ENCODE measurements at places on chromosomes 6 and 20. TPM values are rescaled to one million over a fixed set of nuclear protein-coding genes. Genes with fewer than 3 reads are reported as not detected.

PERP gene
- 103 TPM for total RNA-seq

GRCh38 chr20:59629141-59630045 lies 25.1 kb downstream of the PHACTR3 start:
- DNase-seq = no peak

DNA sequence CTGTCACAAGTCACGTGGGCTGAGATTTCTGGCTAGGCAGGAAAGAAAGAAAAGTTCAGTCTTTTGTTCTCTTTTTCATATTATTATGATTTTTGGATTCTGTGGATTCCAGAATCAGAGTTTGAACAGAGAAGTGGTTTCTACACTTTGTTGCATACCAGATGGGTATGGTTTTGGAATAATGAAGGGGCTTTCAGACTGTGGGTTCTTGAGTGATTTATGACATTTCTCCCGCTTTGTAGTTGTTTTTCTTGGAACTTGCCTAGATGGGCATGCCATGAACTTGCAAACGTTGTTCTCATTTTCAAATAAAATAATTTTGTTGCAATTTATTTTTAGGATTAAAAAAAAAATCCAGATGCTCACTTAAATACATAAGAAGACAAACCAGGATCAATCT lies 34.4 kb downstream of the CBFA2T2 start:
- DNase-seq = no peak

CTCFL gene
- total RNA-seq = not detected

FAM83B gene
- 22.2 TPM for total RNA-seq

SAMD5 gene
- not detected for total RNA-seq

DNA sequence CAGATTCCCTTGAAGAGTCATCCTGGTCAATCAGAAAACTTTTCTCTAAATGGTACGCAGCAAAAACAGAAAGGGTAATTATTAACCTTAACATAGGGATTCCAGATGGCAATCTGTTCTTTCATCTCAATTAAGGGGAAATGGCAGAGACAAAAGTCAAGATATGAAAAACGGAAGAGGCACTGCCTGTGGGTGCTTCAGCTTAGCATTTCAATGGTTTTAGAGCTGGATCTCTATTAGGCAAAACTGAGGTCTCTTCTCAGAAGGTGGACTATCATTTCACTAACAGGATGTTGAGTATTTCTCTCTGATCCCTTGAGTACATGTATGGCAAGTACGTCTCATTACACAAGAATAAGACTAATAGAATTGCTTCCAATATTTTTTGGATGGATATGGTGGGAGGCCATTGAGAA lies 296.9 kb downstream of the HIVEP2 start:
- DNase-seq = no peak

DACT2 gene
- not detected for total RNA-seq

GRCh38 chr6:123515715-123516114 lies 121.0 kb downstream of the TRDN start:
- DNase-seq = no peak

DNA sequence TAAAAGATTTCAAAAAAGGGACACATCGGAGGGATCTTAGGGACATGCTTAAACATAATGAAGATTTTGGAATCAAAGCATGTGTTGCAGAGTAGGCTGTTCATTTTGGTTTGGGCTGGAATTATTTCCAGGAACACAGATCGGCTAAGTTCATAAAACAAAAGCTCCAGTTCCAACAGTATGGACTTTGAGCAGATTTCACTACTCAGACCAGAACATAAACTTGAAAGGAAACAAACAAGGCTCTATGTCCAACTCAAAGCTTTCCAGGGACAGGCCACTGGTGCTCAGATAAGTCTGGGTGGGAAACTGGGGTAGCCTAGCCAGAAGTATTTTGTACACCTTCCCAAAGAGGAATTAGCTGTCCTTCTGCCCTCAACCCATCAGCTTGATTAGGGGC lies 51.2 kb upstream of the GMPR start:
- no peak for DNase-seq

RAD21L1 gene
- not detected for total RNA-seq

SLC22A1 gene
- total RNA-seq = 4.5 TPM

DNA sequence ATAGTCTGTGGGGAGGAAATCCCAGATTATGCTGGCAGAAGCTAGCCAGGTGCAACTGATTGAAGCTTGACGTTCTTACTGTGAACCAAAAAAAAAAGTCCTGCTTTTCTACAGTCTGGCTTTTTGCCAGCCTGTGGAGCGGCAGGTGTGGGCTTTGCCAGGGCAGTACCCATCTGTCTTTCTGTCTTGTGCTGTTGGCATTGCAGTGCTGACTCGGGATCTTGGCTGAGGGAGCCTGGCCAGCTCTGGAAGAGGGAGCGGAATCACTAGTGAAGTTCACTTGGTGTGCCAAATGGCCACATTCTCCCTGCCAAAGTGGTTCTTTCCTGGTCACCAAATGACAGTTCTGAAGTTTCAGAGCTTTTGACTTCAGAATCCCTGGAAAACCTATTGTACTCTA lies 5.0 kb downstream of the KIF3B start:
- no peak for DNase-seq

DNA sequence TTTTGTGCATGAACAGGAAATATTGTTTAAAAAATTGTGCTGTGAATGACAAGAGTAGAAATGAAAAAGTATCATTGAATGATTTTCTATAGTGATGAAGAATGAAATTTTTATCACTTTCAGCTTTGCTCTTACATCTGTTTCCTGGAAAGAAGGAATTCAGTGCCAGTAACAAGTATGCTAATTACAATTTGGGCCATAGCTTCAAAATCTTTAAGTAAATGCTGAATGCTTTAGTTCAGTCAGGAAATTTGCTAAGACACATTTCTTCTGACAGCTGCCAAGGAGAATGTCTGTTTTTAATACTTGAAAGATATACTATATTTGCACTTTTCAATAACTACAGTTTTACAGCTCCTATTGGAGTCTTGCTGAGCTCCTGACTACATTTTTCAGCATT lies 203.7 kb upstream of the RSPO3 start:
- no peak for DNase-seq

- DNase-seq = no peak
Observed at GRCh38 chr6:48628316-48628715, 517.3 kb upstream of the PTCHD4 start.

TNFRSF6B gene
- total RNA-seq = not detected

- no peak for DNase-seq
Observed at GRCh38 chr20:31751126-31751525, 12.0 kb downstream of the TPX2 start.

GRCh38 chr20:17314264-17314663 lies 87.4 kb downstream of the PCSK2 start:
- DNase-seq = no peak

DNA sequence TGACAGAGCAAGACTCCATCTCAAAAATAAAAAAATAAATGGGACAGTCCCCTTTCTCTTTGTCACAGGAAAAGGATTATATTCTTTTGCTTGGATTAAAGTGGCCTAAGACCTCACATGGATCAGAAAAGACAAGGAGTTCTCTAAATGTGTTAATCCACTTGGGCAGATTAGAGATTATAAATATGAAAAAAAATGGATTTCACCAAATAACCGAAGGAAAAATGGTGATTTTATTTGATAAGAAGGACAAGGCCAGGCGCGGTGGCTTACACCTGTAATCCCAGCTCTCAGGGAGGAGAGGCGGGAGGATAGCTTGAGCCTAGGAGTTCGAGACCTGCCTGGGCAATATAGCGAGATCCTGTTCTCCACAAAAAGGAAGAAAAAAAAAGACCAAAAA lies 21.8 kb downstream of the SAMHD1 start:
- DNase-seq = no peak

DNA sequence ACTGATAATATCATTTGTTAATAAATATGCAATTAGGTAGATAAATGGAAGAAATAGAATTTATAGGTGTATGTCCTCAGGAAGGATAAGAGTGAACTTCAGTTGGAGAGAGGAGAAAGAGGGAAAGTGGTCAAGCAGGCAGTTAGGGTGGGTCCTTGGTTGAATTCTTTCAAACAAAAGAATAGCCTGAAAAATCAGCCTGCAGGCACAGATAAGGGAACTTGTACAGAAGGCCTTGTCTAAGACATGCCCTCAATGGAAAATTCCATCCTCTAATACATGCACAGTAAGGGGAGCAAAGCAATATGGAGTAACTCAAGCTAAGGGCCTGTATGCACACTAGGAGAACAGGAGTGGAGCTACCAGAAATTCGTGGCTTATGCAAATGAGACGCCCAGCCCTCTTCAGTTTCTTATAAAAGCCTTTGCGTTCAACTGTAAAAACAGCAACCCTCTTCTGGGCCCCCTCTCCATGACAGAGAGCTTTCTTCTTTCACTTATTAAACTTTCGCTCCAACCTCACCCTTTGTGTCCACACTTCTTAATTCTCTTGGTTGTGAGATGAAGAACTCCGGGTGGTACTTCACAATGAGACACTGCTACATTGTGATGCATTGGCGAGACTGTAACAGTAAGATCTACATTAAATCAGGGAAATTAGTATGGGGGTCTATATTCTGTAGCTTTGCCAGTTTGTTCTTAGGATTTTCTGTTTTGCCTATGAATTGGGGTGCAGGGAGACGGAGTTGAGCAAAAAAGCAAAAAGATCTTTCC lies 147.0 kb downstream of the HS3ST5 start:
- no peak for DNase-seq

GRCh38 chr6:134178161-134179044 lies 126.0 kb upstream of the SLC2A12 start:
- peak; percentile 82 for DNase-seq

GRCh38 chr6:134074151-134075055 lies 22.0 kb upstream of the SLC2A12 start:
- DNase-seq = no peak

DNA sequence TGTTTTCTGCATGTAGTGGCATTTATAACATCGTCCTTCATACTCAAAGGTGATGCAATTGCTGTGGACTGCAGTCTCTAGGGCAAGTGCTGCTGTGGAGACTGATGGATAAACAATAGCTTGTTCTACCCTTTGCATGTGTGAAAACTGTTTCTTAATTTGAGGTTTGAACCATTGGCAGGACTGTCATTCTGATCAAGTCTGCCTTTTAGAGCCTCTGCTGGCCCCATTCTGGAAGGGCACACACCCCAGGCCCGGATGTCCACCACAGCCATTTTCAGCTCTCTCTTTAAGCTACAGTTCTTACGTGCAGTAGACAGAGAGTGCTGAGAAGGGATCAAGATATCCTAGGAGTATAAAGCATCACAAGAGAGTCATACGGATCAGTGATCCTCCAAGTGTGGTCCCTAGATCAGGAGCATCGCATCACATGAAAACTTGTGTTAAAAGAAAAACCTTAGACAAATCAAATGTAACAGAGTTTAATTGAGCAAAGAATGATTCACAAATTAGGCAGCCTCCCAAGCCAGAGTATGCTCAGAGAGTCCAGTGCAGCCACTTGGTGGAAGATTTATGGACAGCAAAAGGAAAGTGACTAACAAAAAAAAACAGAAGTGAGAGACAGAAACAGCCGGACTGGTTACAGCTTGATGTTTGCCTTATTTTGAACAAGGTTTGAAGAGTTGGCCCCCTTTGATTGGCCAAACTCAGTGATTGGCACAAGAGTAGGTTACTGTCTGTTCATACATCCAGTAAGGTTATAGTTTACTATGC lies 52.0 kb downstream of the FRK start:
- DNase-seq = no peak

DNA sequence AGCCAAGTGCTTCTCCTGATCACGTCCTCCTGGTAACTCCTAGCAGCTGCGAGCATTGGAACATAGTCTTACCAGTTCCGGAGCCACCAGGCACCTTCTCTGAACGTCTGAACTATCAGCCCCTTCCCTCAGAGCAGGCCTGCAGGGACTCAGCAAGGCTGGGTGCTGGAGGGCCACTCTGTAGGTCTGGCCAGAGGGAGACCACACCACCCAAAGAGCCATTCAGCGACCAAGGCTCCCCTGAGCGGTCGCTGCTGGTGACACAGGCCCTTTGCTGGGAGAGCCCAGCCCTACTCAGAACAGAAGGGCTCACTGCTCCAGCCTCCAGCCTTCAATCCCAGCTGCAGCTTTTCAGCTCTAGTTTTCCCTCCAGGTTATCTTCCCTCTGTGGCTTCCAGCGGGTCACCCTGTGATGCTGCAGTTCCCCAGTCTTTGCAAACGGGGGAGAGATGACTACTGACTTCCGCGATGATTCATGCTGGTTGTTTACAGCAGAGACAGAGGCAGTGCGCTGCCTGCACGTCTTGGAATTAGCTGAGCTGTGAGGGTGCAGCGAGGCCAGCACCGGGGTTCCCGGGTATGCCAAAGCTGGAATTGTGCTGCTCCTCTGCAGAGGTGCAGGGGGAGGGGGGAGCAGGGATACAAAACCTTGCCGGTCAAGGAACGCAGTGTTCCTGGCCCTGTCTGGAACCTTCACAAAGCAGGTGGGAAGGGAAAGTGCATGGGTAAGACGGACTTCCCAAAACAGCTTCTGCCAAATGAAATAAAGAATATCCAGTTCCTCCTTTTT lies 161.4 kb downstream of the LY86 start:
- DNase-seq = peak; percentile 40

GRCh38 chr6:68211242-68211795 lies 423.8 kb upstream of the ADGRB3 start:
- no peak for DNase-seq

GRCh38 chr6:105550955-105551620 lies 148.2 kb upstream of the PREP start:
- no peak for DNase-seq

ESR1 gene
- 0.50 TPM for total RNA-seq

RIPOR3 gene
- 2.8 TPM for total RNA-seq

RFX6 gene
- not detected for total RNA-seq

- no peak for DNase-seq
Observed at GRCh38 chr6:28135393-28135792, 6.3 kb upstream of the ZKSCAN8 start.

PROKR2 gene
- not detected for total RNA-seq

DNA sequence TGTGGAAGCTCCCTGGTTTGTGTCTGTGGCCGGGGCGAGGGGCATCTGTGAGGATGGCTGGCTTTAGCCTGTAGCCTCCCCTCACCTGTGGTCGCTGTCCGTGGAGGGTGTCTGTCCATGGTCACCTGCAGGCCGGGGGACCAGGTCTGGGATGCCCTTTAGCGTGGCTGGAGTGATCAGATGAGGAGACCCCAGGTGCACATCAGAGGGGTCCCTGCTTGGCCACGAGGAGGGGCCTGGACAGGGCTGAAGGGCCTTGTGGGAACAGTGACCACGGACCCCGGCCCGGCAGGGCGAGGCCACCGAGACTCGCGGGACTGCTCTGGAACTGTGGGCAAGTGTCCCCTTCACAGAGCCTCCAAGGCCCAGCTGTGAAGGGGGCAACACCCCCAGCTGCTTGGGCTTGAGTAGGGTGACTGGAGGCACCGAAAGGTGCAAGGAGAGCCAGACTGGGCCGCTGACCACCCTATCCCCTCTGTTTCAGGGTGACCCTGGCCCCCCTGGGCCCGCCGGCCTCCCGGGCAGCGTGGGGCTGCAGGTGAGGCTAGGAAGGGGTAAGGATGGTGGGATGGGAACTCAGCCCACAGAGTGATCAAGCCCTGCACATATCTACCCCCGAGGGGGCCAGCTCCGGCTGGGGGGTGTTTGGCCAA lies 8.6 kb downstream of the COL9A3 start:
- no peak for DNase-seq

- DNase-seq = no peak
Observed at GRCh38 chr20:56968376-56969048, 297.9 kb downstream of the BMP7 start.

EEF1A2 gene
- total RNA-seq = 359 TPM

RSPO3 gene
- total RNA-seq = not detected

Data from Calu3 (cell line).